ENCODE measurements at places on chromosomes 3 and 15.
A peak's percentile ranks its signal among the peaks of the same experiment; 100 is the strongest.

DNA sequence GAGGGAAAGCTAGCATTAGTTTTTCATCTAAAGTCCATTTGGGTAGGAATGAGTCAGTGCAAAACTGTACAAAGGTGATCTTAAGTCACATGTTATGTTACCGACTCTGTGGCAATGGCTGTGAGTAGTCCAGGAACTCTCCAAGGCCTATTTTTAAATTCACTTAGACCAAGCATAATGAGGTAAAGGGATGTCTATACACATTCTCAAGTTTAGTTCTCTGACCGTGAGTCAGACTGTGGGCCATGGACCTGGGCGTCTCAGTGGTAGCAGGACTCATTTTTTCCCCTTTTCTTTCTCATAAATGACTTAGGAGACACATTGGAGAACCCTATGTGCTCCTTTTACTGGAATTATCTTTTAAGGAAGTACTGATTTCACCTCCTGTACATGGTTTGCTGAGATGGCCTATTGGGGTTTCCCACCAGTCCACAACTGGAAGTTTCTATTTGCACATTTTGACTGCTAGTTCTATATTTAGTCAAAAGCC is 488.7 kb upstream of the TPRG1 start:
- DNase-seq, result no peak

- no peak for DNase-seq
These were observed 1.6 kb downstream of the NR2F2 start for GRCh38 chr15:96331945-96332636.

DNA sequence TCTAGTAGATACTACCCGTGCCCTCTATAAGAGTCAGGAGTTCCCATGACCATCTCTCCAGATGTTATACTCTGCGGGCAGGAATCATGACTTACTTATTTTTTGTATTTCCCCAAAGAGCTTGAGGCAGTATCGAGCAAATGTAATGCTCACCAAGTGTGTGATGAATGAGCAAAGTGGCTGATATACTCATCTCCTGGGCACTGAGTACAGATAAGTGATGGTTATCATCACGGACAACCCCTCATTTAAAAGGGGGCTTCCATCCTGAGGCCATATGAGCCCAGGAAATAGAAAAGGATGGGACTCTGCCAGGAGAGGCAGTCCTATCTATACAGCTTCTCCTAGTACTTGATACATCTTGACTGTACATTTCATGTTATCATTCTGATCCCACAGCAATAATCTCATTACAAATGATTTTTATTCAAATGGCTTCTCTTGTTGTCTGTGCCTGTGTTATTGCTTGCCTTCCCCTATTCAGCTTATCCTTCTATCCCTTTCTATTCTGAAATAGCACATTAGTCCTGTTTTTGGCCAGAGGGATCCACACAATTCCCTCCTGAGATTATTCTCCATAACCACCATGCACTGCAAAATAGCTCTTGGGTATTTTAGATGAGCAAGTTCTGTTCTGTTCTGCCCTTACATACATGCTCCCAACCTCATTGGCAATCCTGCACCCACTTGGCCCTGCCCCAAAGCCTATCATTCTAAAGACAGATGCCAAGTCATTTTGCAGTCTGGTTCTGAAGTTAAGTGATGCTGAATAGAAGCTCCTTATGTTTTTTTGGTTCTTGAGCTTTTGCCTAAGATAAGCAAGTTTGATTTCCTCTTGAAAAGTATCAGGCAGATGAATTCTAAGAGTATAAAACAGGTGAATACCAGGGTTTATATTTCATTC is 48.0 kb upstream of the MRPL3 start:
- DNase-seq, result no peak

GRCh38 chr3:44468572-44469520 is 8.6 kb downstream of the ZNF445 start:
- peak; percentile 17 for DNase-seq

GRCh38 chr3:115697263-115698053 is 74.1 kb downstream of the GAP43 start:
- no peak for DNase-seq

GRCh38 chr15:78422571-78423340 is 15.3 kb upstream of the IREB2 start:
- peak; percentile 51 for DNase-seq

DNA sequence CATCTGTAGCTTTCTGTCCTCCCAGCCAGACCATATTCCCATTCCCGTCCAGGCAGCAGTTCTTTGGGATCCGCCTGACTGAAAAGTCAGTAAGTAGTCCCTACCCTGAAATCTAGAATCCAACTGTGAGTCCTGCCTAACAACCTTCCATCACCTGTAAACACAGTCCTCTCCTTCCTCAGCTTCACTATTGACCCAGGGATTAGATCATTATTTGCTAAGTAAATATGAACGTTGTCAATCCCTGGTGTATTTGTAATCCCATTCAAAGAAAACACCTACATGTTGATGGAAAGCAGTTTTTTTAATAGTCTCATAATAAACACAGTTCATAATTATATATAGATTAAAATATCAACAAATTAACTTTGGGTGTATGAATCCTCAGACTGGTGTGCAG is 732 bp downstream of the SAXO2 start:
- no peak for DNase-seq

GRCh38 chr3:174153871-174154270 is 705.3 kb upstream of the NAALADL2 start:
- DNase-seq, result no peak

GRCh38 chr3:125519678-125520562 is at the start of gene SNX4:
Gene SNX4 (minus strand): TSS chr3:125520202. CDS start chr3:125520172, 30 bp downstream.
- DNase-seq, result peak; percentile 62

- no peak for DNase-seq
These were observed 2.2 kb downstream of the ZIC1 start for GRCh38 chr3:147411238-147411814.

DNA sequence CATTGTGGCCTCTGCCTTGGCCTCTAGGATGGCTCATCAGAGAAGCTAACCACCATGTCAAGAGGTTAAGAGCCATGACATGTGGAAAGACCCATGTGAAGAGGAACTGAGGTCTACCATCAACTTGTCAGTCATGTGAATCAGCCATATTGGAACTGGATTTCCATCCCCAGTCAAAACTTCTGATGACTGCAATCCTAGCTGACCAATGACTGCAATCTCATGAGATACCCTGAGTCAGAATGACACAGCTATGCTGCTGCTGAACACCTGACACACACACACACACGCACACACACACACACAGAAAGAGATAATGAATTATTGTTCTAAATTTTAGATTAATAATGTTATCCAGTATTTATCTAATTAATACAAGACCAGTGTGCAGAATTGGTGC is 337.5 kb upstream of the LMCD1 start:
- no peak for DNase-seq

DNA sequence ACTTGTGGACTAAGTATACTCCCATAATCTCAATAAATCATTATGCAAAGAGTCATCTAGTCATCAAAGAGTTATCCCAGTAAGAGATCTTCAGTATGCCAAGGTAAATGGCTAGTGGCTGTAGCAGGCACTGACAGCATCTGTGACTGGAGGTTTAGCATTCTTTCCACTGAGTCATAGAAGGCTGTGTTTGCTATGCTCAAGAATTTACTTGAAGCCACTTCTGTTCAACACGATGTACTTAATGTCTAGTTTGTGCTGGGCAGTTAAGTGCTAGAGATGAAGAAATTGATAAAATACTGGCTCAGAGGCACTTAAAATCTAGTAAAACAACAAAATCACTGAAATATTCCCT is 13.0 kb downstream of the ZBED2 start:
- DNase-seq, result no peak

DNA sequence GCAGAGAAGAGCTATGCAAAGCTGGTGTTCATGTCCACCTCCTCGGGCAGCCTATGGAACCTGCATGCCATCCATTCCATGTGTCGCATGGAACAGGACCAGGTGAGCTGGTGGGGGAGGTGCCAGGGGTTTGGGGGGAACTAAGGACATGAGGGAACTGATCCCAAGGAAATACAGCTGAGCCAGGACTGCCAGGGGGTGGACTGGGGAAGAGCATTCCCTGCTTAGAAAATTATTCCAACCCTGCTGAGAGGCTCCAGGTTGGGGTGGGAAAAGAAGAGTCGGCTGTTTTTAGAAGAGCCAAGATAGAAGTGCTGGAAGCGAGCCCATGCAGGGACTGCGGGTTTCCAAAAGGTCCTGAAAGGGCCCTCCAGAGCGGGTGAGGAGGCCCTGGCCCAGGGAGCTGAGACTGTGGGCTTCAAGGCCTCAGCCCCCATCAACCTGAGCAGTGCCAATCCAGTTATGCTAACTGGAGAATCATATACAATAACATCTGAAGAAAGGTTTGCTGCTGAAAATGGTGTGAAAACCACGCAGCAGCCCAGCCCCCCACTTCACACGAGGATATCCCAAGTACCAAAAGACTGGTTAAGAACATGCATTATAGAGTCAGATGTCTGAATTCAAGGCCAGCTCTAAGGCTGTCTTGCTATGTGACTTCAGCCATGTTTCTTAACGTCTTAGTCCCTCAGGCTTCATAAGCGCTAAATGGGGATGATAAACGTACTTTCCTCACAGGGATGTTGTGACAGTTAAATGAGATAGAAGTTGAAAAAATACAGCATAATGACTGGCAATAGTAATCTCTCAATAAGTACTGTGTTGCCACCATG is 7.8 kb downstream of the DISP2 start:
- no peak for DNase-seq

- no peak for DNase-seq
These were observed 38.0 kb upstream of the ATP11B start for GRCh38 chr3:182755308-182755707.

- DNase-seq, result no peak
These were observed 39.8 kb downstream of the FOXB1 start for GRCh38 chr15:60043744-60044435.

DNA sequence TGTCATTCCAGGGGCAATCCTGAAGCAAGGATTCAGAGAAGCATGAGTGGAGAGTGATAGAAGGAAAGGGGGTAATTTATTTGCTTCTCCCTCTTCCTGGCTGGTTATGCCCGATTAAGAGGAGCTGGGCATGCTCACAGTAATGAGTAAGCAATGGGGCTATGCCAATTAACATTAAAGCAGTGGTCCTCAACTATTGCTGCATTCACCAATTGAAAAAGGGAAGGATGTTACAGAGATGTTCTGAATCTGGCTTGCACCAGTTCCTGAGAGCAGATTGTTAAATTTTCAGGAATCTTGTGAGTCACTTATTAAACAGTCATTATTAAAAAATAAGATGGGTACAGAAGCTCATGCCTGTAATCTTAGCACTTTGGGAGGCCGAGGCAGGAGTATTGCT is 85.9 kb upstream of the ZBTB20 start:
- DNase-seq, result no peak

DNA sequence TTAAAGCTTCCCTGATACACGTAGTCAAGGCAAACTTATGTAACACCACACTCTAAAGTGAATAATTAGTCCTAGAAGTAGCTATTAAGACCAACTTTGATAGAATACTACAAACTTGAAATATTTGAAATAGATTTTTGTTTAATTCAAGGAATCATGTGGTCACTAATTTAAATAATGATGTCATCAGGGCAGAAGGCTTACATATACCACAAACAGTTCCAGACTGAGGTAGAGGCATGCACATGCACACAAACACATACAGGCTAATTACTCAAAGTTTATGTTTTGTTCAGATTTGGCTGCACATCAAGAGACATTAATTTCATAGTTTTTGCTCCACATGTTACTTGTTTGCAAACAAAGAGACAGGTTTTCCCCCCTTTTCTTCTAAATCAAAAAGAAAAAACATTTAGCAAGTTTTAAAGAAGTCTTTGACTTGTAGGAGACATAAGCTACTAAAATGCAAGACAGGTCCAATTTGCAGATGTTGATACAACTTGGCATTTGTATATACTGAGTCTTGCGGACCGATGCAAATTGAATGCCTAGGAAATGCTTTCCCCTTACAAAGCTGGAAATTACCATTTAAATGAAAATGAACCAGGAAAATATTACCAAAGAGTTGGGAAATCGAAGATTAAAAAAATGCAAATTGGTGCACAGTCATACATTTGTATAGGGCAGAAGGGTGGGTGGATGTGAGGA is 594.8 kb downstream of the MAGI1 start:
- no peak for DNase-seq

- no peak for DNase-seq
These were observed 16.9 kb downstream of the FAM98B start for GRCh38 chr15:38470816-38471215.

Data from activated CD4-positive, alpha-beta T cell treated with anti-CD3 and anti-CD28 coated beads, Interleukin-2, amount 50 U/mL, for 24 hours (primary cell).